NAMALWA (cell line): ENCODE measurements at places on chromosomes 5 and 9.

GRCh38 chr5:112649882-112650281 is 87.8 kb upstream of the APC start:
- no peak for DNase-seq

GRCh38 chr5:37988454-37989046 is 148.7 kb upstream of the GDNF start:
- no peak for DNase-seq

DNA sequence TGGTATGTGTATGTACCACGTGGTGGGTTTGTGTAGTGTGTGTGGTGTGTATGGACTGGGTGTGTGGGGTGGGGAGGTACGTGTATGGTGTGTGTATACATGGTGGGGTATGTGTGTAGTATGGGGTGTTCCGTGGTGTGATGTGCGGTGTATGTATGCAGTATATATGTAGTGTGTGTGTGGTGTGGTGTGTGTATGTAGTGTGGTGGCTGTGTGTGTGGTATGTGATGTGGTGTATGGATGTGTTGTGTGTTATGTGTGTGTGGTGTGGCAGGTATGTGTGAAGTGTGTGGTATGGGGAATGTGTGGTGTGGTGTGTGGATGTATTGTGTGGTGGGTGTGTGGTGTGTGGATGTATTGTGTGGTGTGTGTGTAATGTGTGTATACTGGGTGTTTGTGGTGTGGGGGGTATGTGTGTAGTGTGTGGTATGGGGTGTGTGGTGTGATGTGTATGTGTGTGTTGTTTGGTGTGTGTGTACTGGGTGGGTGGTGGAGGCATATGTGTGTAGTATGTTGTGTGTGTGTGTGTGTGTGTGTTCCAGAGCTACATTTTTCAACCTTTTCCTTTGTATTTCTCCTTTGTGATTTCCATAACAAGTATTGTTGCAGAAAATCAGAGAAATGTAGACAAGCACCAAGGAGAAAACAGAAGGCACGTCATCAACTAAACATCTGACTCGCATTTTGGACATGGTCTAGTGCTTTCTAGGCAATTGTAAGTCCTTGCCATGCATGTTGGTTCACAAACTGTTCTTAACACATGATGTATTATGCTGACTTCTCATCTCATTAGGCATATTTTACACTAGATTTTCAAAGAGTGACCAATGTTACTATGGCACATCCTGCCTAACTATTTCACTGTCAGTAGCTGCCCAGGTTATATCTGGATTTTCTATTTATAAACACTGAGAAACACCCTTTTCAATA is 13.2 kb downstream of the SEMA4D start:
- DNase-seq = peak; percentile 82

DNA sequence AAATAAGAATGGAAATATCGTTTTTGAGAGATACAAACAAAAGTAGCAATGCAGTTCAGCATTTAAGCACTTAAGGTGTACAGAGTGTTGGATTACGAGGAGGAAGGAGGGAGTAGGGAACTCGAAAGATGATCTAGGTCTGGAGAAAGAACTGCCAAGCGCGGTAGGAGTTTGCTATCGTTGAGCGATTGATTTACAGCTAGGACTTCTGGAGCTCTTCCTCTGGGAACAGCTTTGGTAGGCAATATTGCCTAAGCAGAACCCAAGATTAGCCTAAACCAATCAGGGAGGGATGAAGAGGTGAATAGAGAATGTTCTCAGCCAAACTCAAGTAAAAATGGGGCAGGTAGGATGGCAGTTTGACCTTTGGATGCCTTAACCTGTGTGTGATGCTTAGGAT is 965 bp downstream of the CLTA start:
- peak; percentile 18 for DNase-seq

- no peak for DNase-seq
Observed at GRCh38 chr5:91443761-91444467, 60.8 kb upstream of the ARRDC3 start.

GRCh38 chr5:108801776-108802175 is 54.1 kb downstream of the FER start:
- no peak for DNase-seq

DNA sequence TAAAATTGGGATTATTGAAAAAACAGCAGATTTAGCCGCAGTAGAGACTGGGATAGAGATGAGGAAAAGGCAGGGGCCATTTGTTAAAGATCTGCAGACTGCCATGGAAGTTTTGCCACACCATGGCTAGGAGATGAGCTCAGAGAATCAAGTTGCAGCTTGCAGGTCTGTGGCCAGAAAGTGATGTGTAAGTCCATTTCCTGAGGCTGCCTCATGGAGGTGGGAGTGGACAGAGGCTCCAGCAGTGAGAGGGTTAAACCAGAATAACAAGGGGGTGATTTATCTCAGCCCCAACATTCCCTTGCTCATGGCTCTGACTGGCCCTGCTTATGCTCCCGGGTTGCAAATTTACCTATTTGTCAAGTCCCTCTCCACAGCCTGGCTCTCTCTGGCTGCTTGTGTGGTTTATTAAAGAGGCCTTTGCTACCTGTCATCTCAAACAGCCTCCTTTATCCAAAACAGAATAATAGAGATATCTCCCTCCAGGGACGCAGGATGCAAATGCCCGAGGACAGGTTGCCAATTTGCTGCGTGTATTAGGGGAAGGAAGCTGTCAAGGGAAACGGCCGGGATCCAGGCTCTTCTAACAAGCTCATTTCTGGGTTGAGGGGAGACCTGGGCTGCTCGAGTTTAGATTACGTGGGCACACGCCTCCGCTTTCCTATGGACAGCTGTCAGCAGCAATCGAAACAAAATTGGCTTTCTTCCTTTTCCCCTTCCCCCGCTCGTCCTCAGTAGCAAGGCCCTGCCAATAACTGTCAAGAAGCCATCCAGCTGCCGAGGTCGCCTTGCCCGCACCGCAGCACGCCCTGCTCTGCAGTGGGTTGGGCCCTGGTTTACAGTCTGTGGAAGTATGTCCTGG is 72.8 kb upstream of the PITX1 start:
- DNase-seq = no peak

- DNase-seq = no peak
Observed at GRCh38 chr5:174625591-174626350, 98.6 kb upstream of the MSX2 start.

- DNase-seq = no peak
Observed at GRCh38 chr5:82217917-82218316, 60.2 kb downstream of the RPS23 start.

DNA sequence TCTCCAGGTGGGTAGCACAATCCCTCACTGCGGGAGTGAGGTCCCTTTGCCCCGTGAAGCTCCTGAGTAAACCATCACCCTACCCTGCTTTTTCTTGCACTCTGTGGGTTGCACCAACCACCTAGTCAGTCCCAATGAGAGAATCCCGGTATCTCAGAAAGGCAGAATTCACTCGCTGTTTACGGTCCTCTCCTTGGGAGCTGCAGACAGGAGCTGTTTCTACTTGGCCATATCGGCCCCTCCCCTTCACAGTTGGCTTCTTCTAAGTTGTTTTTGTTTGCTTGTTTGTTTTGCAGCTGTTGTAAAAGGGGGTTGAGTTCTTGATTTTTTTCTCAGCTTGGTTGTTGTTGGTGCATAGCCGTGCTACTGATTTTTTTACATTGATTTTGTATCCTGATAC is 237.0 kb upstream of the RASA1 start:
- DNase-seq = no peak

DNA sequence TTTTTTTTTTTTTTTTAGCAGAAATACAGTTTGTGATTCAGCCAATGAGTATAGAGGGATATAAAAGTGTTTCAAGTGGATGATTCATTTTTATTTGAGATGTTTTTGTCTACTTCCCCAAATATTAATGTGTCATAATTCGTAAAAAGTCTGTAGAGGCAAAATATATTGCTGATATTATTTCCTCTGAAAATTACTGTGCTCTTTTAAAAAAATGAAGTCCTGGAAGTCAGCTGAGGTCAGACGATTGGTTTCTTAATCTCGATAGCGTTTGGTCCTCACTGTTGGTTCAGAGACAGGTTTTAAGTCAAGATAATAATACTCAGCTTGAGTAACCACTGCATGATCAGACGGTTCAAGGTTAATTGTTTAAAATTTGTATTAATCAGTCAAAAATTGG is 19.5 kb downstream of the IL9 start:
- no peak for DNase-seq

DNA sequence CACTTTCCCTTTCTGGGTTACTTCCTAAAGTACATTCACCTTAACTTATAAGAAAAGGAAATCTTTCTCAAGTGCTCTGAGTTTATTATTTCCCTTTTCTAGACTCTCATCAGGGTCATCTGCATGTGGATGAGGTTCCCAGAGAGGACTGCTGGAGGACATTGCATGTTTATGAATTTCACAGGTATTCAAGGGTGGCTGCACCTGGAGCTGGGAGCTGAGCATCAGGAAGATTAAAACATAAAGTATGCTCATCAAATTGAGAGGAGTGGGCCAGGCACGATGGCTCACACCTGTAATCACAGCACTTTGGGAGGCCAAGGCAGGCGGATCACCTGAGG is 34.7 kb upstream of the PLIN2 start:
- DNase-seq = no peak

DNA sequence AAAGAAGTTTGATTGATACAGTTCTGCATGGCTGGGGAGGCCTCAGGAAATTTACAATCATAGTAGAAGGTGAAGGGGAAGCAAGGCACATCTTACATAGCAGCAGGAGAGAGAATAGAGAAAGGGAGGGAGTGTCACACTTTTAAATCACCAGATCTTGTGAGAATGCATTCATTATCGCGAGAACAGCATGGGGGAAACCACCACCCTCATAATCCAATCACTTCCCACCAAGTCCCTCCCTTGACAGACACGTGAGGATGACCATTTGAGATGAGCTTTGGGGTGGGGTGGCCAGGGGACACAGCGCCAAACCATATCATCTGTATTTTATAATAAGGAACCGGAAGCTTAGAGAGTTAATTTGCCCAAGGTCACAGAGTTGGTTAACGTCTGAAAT is 13.7 kb upstream of the FOCAD start:
- DNase-seq = no peak

GRCh38 chr9:92342825-92343488 is 17.2 kb downstream of the CENPP start:
- no peak for DNase-seq

DNA sequence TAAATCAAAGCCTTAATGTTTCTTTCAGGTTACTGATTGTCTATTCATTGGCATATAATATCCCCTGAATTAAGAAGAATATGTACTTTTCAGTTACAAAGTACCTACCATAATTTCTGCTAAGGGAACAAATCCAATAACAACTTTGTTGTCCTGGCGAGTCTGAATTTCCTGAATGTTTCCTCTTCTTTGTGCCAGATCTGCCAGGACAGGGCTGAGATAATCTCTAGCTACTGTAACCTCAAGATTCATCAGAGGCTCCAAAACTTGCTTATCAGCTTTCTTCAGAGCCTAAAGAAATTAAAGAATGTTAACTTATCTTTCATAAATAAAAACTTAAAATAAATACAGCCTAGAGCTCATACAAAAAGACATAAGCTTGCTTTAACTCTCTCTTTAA is 37.2 kb downstream of the HEXB start:
- no peak for DNase-seq

DNA sequence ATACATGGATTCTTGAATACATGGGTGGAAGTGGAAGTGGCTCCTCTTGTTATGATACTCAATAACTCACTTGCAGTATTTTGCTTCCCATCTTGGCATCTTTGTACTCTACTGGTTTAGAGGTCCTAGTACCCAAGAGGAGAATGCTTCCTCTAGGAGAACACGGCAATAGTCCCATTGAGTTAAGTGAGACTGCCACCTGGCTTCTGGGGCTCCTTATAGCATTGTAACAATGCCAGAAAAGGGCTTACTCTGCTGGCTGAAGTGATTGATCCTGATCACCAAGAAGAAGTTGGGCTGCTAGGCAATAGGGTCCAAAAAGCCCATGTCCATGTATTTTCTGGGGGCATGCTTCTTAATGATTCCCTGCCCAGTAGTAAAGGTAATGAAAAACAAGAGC is 627.6 kb upstream of the SGCD start:
- no peak for DNase-seq

DNA sequence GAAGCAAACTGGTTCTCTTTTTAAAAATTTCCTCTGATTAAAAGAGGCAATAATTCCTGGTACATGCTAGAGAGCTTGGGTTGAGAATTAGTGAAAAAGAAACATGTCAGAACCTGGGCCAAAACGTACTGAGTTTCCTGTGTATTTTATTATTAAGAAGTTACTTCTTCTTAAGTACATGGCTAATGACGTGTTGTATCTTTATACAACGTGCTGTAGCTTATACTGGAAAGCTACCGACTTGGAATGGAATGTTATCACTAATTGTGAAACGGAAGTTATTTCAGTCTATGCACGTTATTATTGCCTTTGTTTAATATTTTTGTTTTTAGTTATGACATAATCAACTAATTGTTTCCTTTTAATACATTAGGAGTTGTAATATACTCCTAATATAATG is 43.1 kb downstream of the ZNF366 start:
- DNase-seq = no peak

- DNase-seq = no peak
Observed at GRCh38 chr9:5994493-5994892, 20.9 kb downstream of the RANBP6 start.

DNA sequence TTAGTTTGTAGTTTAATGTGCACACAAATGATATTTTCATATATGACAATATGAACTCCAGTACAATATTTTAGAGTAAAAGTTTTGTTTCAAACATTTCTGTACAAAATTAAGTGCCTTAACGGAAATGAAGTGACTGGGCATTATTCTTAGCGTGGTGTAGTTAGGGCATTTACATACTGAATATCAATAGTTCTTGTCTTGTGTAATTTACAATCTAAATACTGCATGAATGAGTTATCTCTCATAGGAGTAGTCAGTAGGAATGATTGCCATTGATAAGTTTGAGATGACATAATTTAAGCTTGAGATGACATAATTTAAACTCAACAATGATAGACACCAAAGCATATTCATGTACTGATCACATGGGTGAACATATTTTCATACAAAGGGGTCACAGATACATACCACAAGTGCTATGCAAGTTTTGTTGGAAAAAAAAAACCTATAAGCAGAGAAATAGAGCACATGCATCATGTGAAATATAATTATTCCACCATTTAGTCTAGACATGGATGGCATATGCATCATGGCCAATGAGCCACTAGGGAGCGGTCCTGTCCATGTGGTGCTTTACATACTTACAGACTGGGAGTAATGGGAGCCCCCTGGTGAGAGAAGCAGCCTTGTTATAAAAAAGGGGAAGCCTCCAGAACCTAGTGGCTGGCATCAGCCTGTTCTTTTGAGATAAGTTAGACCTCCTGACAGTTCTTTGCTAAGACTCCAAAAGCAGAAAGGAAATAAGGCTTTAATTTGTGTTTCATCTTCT is 1523.9 kb downstream of the MAT2B start:
- DNase-seq = peak; percentile 46

GRCh38 chr5:151592855-151593408 is 1.8 kb upstream of the FAT2 start:
- no peak for DNase-seq

GRCh38 chr5:172224996-172225395 is 31.0 kb downstream of the EFCAB9 start:
- no peak for DNase-seq
